ENCODE measurements at places on chromosomes 1 and 21.

DNA sequence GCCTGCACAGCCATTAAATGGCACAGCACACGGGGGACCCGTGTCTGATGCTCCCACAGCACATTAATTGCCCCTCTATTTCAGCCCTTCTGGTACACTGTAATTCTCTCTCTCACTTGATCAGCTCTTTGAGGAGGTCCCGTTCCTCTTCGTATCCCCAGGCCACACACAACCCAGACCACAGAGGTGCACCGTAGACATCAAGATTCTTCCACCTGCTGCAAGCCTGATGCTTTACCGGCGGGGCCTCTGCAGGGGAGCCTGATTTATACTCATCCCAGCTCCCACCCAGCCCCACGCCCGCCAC is 759 bp downstream of the SMYD3 start:
- DNase-seq: no peak

- DNase-seq: no peak
Observed at GRCh38 chr1:40039245-40039756, 1.2 kb upstream of the CAP1 start.

DNA sequence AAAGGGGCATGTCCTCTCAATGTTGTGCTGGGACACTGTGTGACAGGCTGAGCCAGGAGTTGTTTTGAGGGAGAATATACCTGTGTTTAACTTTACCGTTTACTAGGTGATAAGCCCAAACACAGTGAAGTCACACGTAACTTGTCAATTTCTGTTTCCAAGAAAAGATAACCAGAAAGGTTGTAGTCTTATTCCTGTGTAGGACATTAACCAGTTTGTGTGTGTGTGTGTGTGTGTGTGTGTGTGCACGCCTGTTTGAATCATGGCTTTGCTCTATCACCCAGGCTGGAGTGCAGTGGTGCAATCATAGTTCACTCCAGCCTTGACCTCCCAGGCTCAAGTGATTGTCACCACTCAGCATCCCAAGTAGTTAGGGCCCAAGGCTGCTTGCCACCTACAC is 83.6 kb downstream of the MRPS6 start:
- DNase-seq: no peak

- DNase-seq: no peak
Observed at GRCh38 chr1:44412601-44413000, 7.5 kb downstream of the RNF220 start.

DNA sequence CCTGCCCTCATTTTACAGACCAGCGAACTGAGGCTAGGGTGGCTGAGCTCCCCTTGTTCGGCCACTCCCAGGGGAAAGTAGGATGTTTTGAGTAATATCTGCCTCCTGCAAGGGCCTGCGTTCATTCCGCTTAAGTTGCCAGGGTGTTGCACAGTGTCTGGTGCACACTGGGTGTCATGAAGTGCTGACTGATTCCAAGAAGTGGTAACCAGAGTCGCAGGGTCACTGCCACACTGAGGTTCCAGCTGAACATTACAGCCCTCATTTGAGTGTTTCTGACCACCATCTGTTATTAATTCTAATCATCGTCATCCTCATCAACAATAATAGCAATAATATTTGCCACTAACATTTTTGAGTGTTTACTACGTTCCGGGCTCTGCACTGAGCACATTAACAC is 250.6 kb downstream of the KAZN start:
- DNase-seq: no peak

DNA sequence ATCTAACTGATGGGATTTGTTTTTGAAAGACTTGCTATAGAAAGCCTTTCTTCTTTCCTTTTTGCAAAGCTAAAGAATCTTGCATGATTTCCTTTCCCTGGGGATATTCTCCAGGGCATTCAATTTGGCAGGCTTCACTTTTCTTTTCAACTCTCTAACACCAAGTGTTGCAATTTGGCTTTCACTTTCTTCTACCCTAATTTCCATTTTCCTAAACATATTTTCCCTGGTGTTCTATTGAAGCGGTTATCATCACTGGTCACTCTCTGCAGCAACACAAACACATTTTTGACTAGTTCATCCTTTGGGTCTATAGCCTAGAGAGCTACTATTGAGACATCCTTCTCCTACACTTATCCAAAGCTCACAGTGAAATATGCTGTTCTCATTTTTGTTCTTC is 424.5 kb downstream of the NEGR1 start:
- no peak for DNase-seq

DNA sequence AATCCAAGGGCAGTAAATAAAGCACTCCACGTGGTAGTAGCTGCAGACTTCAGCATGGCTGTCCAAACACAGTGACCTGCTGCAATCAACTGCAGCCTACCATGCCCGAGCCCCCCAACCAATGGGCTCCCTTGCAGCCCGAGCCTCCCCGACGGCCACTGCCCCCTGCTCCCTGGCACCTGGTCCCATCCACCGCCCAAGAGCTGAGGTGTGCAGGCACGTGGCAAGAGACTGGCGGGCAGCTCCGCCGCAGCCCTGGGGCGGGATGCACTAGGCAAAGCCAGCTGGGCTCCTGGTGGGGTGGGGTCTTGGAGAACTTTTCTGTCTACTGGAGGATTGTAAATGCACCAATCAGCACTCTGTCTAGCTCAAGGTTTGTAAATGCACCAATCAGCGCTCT is 57.6 kb upstream of the RGS2 start:
- DNase-seq: no peak

- DNase-seq: no peak
Observed at GRCh38 chr1:158961178-158961577, 29.8 kb downstream of the PYHIN1 start.

GRCh38 chr1:34405266-34405959 is 228.7 kb downstream of the C1orf94 start:
- DNase-seq: no peak

Data from H54 (cell line).